ENCODE measurements at places on chromosomes 2 and 18.

DNA sequence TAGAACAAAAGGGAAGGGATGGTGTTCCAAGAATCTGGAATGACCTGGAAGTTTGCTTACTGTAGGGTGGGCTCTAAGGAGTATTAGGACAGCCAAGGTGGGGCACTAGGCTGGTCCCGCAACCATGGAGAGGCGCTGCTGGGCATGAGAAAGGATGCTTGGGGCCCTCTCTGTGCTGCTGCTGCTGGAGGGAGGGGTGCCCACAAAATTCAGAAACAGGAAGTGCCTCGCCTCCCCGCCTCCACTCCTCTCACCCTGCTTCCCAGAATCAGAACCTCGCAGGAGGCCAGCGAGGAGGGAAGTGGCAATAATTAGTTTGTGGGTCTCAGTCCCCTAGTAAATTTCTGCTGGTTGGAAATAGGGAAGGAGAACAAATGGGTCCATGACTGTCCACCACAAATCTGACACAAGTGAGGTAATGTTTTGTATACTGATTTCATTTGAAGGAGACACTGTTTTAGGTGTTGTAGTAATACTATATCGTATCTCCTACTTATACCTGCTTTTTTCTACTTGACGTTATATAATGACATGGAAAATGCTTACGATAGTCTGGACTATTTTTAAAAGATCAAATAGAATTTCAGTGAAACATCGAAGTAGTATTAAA is 7.9 kb upstream of the PDCL3 start:
- DNase-seq = no peak

DNA sequence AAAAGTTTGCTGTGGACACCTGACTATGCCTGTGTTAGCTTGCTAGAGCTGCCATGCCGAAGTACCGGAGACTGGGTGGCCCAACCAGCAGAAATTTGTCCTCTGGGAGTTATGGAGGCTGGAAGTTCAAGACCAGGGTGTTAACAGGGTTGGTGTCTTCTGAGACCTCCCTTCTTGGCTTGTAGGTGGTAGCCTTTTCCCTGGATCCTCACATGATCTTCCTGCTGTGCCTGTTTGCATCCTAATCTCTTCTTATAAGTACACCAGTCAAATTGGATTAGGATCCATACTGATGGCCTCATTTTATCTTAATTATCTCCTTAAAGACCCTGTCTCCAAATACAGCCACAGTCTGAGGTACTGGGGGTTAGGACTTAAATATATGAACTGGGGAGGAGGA is 845 bp downstream of the TMEM177 start:
- no peak for DNase-seq

GRCh38 chr2:1594373-1595171 is 149.7 kb downstream of the PXDN start:
- no peak for DNase-seq

- DNase-seq = no peak
Observed at GRCh38 chr2:28343184-28343942, 49.3 kb upstream of the FOSL2 start.

GRCh38 chr2:68994864-68995263 is 18.1 kb upstream of the ANTXR1 start:
- DNase-seq = no peak

- no peak for DNase-seq
Observed at GRCh38 chr18:24248359-24248758, 109.5 kb downstream of the CABYR start.

- no peak for DNase-seq
Observed at GRCh38 chr2:19811186-19811585, 90.6 kb downstream of the TTC32 start.

GRCh38 chr18:55444536-55444935 is 143.5 kb downstream of the TCF4 start:
- no peak for DNase-seq

GRCh38 chr2:30964334-30965005 is 157.2 kb upstream of the CAPN13 start:
- DNase-seq = no peak

GRCh38 chr2:135124924-135125886 is 73.1 kb downstream of the RAB3GAP1 start:
- no peak for DNase-seq

DNA sequence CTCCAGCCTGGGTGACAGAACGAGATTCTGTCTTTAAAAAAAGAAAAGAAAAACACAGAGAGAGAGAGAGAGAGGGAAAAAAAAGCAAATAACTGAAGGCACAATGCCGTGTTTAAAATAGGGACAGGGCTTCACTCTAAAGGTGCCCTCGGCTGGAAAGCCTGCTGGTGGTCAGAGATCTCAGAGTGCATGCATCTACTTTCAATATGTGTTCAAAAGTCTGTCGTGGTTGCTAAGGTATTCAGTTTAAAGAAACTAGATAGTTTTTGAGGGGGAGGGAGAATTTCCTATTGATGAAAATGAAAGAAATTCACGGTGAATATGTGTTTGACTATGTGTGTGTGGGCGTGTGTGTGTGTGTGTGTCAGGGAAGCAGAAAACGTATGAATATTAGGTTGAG is 11.0 kb upstream of the CBLN2 start:
- no peak for DNase-seq

DNA sequence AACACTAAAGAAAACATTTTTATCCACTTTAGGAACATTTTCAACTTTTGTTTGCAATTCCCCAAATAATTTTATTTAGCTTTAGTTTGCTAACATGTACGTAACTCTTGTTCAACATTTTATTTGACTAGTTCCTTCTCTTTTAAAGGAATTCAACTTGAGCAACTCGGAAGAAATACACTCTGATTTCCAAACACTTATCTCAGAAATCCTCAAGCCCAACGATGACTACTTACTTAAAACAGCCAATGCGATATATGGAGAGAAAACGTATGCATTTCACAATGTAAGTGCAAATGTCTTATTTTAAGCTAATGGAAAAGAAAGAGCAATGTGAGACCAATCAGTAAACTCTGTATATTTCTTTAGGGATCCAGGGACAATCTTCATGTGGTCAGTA is 10.1 kb downstream of the SERPINB10 start:
- no peak for DNase-seq

DNA sequence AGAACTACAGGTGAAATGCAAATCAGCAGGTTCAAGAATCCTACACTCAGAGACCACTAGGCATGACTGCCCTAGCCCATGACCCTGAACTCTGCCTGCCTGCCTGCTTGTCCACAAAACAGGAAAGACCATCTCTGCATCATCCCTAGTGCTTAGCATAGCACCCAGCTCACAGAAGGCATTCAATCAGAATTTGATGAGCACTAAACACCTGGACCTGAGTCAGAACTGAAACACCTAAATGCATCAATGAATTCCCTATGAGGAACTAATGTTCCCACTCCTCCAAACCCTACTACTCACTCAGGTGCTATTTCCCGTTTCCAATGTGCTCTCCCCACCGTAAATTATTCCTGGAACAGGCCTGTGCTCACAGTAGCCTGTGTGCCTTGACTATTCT is 21.7 kb downstream of the MRPS5 start:
- no peak for DNase-seq

DNA sequence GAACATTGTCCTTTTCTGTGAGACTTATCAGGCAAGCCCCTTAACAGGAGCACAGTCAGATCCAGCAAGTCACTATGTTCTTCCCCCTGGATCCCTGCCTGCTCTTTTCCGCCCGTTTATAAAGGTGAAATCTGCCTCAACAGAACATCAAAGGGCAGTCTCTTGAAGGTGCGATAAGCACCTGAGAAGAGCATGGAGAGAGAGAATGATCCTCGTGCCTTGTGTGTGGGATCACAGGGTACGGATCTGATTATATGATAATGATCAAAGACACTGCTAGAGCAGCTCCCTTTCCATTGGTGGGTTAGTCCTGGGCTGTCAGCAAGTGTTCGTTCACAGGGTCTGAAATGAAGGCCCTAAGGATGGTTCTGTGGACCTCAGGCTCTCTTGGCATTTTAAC is 106.4 kb downstream of the ZAP70 start:
- DNase-seq = no peak

DNA sequence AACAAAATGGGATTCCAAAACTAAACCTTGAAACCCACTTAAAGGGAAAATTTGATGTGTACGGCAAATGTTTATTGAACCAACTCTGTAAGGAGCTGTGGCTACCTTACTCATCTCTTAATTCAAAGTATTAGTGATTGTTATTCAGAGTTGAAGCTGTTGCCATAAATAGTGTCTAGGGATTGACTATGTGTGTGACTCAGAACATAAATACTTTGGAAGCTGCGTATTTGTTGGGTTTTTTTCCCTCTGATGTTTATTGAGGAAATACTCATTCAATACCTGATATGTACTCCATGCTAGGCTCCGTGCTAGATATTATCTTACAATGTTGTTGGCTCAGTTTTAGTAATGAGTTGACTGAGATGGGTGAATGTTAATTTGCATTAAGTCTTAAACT is 90.4 kb downstream of the PTRHD1 start:
- no peak for DNase-seq

DNA sequence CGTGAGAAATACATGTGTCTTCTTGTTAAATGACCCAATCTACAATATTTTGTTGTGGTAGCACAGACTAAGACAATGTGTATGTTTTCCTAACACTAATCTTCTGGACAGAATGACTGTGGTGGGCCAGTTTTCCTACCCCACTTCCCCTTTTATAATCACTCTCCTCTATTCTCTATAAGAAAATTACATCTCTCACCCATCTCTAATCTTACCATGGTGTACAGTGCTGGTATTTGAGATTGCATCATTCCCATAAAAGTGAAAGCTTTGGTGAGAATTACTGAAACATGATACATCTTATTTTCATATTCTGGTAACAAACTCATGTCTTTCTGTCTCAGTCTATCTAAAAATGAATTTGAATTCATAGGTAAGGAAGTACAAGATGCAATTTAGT is 40.5 kb downstream of the CAVIN2 start:
- no peak for DNase-seq

DNA sequence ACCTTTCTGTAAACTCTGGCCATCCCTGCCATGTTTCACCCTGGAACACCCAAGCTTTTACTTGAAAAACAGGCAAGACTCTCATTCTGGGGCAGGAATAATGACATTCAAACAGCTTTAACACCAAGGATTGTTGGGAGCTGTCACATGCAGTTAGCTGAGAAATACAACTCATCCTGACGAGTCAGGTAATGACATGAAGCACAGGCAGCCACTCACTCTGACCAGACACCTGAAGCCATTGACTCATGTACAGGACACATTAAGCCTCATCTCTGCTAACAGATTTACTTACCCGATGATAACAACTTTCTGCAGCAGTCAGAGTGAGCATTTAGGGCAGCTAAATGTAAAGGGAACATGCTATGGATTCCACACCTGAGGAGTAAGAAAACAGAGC is 163.1 kb upstream of the PGAP1 start:
- DNase-seq = no peak

DNA sequence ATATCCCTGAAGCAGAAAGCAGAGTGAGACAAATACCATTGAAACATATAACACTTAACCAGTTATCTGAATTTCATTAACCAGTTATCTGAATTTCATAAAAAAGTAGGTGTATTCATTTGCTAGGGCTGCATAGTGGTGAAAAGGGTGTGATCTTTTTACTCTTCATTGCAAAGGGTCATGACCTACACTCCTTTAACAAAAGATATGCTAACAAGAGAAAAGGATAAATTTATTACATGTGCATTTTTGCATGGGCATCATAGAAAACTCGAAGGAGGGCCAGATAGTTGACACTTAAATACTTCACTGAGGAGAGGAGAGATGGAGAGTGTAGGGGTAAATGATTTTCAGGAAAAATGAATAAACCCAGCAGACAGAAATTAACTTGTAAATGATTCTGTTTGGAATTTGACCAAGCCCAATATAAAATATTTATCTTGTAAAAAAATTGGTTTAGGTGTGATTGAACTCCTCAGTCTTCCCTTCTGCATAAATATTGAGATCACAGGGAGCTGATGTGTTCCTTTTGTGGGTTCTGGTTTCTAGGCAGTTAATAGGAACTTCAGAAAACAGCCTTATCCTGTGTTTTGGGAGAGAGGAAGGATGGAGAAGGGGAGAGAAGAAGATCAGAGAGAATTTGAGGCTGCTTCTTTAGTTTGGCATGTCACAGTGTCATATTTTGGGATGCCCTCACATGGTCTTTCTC is 372.5 kb upstream of the SYT4 start:
- no peak for DNase-seq

DNA sequence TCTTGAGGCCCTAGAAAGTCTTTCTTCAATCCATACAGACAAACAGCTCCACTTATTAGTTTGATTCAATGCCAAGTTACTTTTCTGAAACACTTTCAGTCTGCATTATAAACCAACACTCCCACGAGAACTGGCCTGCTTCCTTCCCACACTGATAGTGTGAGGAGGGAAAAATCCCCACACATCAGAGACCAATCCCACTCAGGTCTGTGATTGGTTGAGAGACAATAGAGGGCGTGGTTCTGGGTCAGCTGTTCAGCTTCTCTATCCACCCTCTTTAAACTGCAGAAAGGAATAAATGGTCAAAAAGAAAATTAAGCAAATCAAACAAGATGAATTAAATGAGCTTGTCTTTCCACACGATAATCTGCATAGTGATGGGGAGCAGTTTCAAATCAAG is 152.5 kb downstream of the NRP2 start:
- DNase-seq = no peak

GRCh38 chr2:202072226-202072625 is 829 bp upstream of the KIAA2012 start:
- no peak for DNase-seq

- no peak for DNase-seq
Observed at GRCh38 chr2:223586261-223586660, 15.9 kb downstream of the SCG2 start.

GRCh38 chr2:72497763-72498162 is 328.1 kb downstream of the EXOC6B start:
- no peak for DNase-seq

DNA sequence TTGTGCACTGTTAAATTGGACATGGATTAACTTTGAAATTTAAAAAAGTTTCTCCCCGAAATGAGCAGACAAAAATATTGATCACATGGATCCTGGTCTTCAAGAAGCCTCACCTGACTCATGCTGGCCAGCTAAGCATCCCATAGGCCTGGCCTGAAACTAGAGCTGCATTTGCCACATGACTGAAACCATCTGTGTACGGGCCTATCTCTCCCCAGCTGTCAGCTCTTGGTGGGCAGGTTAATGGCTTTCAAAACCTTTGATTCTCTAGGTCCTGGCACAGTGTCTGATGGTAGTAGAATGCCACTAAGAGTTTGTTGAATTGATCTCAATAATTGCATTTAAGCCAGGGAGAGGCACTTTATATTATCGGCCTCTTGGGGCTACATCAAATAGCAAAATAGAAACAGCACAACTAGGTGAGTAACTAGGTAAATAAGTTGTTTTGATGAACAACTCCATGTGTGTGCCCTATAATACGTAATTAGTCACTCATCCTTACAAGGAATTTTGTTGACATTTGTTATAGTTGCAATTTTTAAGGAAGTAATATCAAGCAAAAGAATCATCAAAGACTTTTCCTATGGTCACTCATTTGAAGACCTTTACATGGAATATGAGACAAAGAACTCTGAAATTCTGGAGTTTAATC is 251.1 kb downstream of the SP3 start:
- no peak for DNase-seq

GRCh38 chr2:218434456-218434855 is 15.5 kb downstream of the VIL1 start:
- DNase-seq = no peak

All from prostate gland (tissue), 2 donors.